ENCODE measurements at places on chromosomes 2 and 18.

DNA sequence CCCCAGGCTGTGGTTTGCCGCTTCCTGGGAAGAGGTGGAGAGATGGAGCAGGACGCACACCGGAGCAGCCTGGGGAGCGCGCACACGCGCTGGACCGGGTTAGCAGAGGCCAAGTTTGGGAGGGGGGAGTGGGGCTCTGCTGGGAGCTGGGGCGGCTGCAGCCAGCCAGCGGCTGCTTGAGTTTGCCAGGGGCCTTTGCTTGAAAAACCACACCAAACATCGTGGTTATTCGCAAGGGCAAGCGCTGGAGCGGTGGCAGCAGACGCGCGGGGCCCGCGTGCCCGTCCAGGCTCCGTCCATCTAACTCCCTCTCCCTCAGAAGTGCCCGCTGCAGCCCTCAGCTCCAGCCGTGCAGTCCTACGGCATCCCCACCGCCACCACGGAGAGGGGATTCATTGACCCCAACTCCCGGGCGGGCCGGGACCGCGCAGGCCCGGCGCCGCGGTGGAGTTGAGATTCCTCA is 4.6 kb downstream of the PTGR3 start:
- no peak for DNase-seq

GRCh38 chr2:111066062-111066593 is 54.6 kb upstream of the BCL2L11 start:
- no peak for DNase-seq

GRCh38 chr2:132547090-132547687 is 122.8 kb downstream of the LYPD1 start:
- DNase-seq: peak; percentile 11

DNA sequence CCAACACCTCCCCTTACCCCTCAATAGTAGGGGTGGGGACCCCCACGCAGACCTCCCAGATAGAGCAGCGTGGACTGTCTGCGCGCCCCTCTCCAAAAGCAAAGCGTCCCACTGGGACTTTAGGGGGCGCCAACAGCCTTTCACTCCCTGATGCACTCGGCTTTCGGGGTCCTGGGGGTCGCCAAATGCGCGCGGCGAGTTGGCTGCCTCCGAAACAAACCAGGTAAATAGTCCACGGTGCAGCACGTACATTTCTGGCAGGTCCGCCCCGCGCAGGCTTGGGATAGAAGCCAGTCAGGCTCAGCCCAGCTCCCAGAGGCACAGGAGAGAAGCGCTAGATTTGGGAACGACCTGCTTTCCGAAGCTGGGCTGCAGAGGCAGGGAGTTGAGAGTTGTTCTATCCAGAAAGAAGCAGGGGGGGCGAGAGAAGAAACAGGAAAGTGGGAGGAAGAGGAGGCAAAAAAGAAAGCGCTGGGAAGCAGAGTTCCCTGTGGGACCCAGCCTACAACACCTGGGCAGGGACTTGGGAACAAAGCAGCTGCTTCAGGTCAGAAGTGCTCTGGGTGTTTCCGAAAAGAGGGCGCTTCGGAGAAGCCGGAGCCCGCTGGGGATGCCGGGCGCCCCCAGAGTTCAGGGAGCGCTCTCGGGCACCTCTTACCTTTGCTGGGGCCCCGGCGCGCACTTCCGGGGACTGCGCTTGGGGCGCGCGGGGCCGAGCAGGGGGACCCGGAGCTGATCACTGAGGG is 544 bp downstream of the EVA1A start:
- peak; percentile 39 for DNase-seq

GRCh38 chr2:15300624-15301573 is 260.2 kb downstream of the NBAS start:
- no peak for DNase-seq

DNA sequence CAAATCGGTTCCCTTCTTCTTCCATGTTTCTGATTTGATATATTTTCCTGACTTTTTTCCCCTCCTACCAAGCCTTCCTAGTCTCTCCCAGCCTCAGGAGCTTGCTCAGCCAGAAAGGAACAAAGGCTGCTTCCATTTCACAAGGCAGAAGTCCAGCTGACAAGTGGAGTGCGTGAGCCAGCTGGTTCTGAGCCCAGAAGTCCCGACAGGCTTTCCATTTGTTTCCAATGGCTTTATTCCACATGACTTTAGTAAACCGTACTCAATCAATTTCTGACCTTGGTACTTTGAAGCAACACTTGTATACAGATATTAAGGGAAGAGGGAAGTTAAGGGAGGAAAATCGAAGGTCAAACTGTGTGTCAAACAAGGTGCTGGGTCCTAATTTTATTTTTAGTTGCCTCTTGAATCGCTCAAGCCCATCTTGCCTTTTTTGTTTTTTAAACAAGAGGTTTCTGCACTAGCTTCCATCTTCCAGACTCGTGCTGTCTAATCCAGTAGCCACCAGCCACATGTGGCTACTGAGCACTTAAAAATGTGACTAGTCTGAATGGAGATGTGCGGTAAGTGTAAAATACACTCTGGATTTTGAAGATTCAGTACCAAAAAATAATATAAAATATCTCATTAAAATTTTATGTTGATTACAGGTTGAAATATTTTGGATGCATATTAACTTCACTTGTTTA is 36.2 kb downstream of the WIPF1 start:
- no peak for DNase-seq

DNA sequence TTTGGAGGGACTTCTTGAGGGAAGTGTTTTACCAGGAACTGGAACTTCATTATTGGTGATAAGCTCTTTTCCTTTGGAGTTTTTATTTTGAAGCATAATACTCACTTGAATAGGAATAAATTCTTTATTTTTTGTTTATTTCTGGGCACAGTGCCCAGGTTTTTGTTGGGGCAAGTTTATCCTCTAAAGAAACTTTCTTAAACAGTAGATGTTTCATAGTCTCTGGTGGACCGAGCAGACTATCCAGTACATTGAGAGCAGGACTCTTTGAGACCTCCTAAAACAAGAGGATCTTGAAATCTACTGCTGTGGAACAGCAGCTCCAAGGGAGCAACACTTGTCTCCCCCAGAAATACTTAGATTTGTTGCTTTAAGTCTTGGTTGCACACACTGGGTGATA is 109.4 kb downstream of the PARD3B start:
- DNase-seq: no peak

GRCh38 chr18:23226391-23226790 is 91.1 kb downstream of the CABLES1 start:
- DNase-seq: no peak

DNA sequence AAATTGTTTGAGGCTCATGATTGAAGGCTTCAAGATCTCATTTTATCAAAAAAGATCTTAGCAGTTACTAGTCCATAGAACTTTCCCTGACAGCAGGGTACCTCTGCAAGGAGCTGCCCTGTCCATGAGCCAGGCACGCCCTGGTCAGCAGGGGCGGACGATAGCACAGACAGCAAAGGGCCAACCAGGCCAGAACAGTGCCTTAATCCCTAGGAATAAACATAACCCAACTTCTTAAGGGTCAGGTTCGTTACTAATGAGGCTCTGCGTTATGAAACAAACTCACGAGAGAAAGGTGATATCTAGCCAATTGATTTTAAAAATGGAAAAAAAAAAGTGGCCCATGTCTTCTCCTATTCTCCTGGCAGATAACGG is 59.2 kb downstream of the BCL2 start:
- DNase-seq: no peak

DNA sequence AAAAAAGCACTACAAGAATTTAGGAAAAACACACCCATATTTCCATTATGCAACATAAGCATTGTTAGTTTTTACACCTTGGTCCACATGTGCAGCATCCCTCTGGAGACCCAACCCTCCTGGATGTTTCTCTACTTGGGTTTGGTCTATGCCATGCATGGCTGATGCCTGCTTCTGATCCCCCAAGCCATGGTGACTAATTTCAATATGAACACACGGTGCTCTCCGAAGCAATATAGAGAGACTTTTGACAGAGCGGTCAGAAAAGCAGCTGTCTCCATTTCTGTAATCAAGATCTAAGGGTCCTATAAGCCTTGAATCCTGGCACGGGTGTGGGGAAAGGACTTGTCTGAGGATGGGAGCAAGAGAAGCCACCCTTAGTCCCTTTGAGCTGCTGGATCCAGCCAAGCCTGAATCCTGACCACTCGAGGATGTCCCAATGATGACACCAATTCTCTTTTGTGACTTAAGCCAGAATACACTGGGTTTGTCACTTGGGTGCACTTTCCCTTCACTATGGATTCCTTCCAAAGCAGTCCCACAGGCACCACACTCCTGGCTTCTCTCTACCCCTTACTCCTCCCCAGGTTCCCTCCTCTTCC is 91.5 kb downstream of the ACTR2 start:
- no peak for DNase-seq

DNA sequence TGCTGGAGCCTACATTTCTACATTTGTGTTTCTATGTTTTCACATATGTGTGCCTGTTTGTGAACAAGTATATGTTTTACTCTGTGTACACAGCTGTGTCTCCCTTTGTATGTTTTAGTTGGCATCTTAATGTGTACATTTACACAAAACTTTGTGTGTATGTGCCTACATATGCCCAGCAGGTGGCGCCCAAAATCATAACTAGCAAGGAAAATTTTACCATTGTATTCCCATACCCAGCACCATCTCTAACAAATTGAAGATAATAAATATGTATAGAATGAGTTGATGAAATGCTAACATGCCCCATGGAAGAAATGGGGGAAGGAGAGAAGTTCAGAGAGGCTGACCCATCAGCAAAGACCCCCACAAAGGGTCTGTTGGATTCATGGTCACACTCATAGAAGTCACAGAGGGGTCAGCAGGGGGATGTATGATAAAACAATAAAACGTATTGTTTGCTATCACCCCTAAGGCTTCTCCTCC is 48.1 kb downstream of the PKDCC start:
- DNase-seq: peak; percentile 73

DNA sequence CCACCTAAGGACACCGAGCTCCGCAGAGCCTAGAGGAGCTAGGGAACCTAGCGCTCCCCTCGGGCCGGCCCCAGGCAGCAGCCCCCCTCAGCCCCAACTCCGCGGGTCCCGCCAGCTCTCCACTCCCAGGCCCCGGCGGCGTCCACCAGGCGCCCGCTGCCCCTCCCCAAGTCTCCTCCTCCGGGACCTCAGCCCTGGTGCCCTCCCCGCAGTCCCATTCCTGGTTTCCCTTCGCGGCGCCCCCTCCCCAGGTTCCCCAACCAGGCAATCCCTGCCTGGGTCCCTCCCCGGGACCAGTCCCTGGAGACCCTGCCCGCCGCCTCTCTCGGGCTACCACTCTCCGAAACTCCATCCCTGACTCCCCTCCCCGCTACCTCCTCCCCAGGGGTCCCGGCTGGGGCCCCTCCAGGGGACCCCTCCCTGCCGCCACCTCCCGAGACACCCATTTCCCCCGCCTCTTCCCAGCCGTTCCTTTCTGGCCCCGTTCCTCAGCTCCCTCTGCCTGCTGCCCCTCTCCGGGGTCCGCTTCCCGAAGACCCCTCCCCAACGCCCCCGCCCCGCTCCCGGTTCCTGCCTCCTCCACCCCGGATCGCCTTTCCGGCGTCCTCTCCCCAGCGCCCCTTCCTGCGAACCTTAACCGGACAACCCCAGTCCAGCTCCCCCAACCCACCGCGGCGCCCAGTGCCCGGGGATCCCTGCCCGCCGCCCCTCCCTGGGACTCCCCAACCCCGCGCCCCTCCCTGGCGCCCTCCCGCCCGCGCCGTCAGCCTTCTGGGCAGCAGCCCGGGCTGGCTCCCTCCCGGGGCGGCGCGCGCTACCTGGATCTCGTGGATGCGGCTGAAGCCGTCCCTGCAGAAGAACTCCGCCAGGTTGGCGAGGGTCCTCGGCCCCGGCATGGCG is 678 bp downstream of the CYP27C1 start:
- no peak for DNase-seq

- peak; percentile 1 for DNase-seq
These were observed 49.0 kb downstream of the CERKL start for GRCh38 chr2:181607629-181608590.

GRCh38 chr2:223232896-223233295 is 180.9 kb downstream of the KCNE4 start:
- no peak for DNase-seq

Data from SW 1271 (cell line).